Osteocyte (in vitro differentiated cells): ENCODE measurements at places on chromosomes 11 and 22.
A peak's percentile ranks its signal among the peaks of the same experiment; 100 is the strongest.

DNA sequence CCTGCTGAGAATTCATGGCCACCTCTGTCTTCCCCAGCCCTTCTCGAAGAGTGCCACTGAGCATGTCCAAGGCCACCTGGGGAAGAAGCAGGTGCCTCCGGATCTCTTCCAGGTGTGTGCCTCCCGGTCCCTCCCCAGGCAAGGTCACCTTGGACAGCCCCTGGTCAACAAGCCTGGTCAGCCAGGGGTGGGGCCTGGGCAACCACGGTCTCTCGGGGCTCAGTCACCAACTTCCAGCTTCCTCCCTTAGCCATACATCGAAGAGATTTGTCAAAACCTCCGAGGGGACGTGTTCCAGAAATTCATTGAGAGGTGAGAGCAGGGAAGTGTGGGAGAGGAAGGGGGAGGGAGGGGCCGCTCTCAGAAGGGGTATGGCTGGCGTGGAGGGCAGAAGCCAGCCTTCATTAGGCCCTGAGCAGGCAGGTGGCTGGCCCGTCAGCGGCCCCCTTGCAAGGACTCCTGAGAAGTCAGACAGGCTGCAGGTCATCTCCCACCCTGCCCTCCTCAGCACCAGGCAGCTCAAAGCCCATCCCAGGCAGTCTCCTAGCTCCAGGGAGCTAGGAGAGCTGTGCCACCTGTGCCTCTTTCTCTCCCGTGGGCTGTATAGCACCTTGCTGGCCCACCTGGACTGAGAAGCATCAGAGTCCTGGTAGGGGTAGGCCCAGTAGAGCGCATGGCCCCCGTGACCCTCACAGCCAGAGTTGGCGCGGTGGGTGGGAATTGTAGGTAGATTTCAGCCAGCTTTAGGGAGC is 9.3 kb upstream of the ANKRD13D start:
- DNase-seq = no peak

DNA sequence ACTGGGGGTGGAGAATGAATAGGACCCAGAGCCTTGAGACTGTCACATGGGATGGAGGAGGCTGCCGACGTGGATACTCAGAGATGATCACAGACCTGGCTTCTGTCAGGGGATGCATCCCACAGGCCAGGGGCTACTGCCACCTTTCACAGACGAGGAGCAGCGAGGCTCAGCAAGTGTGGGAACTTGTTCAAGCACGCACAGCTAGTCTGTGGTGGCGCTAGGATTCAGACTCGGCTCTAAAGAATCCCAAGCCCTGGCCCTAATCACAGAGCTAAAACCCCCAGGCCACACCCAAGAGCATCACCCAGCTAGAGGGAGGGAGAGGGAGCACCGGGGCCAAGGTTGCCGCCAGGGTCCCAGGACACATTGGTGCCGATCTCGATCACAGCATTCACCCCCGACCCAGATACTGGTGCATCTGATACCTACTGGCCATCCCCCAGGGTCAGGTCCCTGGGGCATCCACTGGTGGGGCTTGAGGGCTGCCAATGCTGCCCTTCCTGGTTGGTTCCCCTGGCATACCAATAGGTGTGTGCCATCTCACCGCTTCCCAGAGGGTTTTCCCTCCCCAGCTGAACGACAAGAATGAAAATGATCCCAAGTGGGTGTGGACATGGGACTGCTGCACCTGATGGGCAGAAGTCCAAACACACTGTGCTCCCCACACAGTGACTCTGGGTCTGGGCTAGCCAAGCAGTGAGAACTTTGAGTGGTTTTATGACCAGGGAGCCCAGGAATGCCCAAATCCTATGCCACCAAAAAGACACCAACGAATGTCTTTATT is 6.2 kb downstream of the CHST1 start:
- no peak for DNase-seq

DNA sequence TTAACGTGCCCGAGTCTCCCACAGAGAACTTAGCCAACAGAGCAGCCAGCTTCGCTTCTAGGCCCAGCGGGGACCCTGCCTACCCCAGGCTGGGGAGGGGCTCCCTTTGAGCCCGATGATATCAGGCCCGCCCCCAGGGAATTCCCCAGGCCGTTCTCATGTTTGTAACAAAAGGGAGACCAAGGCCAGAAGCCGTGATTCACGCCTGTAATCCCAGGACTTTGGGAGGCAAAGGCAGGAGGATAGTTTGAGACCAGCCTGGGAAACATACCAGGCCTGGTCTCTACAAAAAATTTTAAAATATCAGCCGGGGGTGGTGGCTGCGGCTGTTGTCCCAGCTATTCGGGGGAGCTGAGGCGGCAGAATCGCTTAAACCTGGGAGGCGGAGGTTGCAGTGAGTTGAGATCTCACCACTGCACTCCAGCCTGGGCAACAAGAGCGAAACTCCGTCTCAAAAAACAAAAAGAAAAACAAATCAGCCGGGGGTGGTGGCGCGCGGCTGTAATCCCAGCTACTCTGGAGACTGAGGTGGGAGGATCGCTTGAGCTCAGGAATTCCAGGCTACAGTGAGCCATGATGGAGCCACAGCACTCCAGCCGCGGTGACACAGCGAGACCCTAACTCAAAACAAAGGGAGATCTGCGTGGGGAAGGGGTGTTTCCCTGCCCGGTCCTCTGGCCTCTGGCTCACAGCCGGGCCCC is 1.7 kb downstream of the DRD4 start:
- no peak for DNase-seq

GRCh38 chr11:75429902-75430713 is 2.9 kb downstream of the KLHL35 start:
- peak; percentile 90 for DNase-seq

DNA sequence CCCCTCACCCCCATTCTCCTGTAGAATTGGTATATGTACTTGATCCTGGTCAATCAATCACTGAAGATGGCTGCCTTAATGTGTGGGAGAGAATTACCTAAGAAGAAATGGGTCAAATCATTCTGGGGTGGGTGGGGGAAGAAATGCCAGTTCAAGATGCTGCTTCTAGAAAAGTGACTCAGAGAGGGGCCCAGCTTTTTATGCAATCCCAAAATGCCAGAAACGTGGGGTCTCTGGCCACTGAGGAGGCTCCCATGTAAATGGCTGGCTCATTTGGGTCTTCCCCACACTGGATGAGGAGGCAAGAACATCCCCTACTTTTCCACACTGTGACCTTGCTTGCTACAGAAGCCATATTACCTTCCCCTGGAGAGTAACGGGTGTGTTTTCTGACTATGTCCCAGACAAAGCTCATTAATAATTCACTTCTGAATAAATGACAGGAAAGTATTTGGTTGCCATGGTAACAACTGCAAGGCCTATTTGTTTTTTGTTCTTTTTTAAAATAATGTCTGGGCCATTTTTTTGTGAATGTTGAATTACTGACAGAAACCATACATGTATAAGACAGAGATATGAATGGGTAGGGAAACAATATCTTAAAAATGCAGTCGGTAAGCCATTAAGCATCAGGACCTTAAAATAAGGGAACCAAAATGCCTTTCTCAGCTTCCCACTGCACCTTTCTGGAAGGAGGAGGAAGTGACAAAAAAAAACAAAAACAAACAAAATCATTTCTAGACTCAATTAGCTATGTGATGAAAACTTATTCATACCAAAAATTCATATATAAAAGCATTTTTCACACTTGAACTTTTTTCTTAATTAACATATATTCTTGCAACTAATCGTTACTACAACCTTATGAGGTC is 32.0 kb downstream of the SLC1A2 start:
- DNase-seq = no peak

GRCh38 chr11:1742371-1742770 is 8.0 kb downstream of the IFITM10 start:
- no peak for DNase-seq

GRCh38 chr22:36728505-36728904 is 25.0 kb upstream of the CACNG2 start:
- peak; percentile 63 for DNase-seq

- no peak for DNase-seq
Observed at GRCh38 chr11:120899720-120900119, 124.2 kb upstream of the TBCEL start.

GRCh38 chr11:63764340-63764678 is 4.3 kb downstream of the ZFTA start:
- DNase-seq = no peak

- DNase-seq = no peak
Observed at GRCh38 chr11:134392953-134393615, 19.0 kb downstream of the B3GAT1 start.

- peak; percentile 69 for DNase-seq
Observed at GRCh38 chr11:2516276-2517015, 71.6 kb downstream of the KCNQ1 start.

DNA sequence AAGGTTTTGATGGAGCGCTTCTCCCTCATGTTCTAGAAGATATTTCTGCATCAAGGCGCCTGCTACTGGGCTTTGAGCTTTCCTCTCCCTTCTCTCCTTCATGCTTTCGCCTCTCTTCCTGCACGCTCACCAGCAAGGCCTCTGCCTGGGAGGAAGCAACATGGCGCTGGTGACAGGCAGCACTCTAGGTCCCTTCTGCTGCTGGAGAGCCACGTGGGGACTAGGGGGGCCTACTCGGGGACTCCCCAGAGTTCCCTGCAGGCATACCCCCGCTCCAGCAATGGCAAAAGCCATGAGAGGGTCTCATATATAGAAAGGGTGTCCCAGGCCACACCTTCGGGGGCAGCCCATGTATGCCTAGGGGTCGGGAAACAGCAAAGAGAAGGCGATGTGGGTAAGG is 49.7 kb downstream of the GRIK4 start:
- no peak for DNase-seq

DNA sequence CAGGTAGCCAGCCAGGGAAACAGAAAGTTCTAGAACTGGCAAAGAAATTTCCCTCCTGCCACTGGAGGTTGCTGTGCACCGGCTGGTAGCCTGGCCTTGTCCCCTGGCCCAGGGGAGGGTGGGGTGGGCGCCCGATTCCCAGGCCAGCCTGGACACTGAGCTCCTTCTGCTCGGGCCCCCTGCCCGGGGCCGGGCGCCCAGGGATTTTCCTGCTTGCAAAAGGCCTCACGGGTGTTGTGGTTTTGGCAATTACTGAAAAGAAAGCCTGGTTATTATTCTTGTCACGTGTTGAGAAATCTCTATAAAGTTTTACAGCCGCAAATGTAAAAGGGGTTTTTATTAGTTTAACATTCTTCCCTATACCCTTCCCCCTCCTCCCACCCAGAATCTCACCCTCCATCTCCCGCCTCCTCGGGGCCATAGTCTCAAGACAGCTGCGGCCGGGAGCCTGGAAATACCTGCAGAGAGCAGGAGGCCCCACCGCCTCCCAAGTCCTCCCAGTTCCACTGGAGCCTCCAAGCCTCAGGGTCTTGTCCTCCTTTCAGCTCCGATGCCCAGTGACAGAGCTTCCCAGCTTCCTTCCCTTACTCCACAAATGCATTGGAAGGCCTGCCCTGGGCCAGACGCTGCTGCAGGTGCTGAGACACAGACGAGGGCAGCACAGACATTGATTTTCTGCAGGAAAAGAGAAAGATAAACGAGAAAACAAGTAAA is 1515.6 kb downstream of the TBC1D22A start:
- peak; percentile 71 for DNase-seq

GRCh38 chr11:87463486-87464102 is 425.9 kb downstream of the TMEM135 start:
- DNase-seq = no peak

GRCh38 chr11:68583041-68583446 is 101.3 kb upstream of the GAL start:
- DNase-seq = no peak

DNA sequence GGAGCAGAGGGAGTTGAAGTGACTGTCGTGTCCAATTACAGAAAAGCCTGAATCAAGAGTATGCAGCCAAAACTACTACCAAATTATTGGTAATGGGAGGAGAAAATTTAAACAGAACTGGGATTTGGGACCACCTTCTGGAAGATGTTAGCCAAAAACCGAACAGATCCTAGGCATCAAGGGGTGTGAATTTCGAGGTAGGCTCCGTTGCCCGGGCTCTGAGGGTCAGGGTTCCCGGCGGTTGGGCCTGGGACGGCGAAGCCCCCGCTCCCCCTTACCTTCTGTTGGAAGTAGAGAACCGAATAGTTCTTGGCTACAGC is 313 bp downstream of the PRCP start:
- DNase-seq = no peak

- no peak for DNase-seq
Observed at GRCh38 chr11:47587039-47587716, 700 bp downstream of the FAM180B start.

DNA sequence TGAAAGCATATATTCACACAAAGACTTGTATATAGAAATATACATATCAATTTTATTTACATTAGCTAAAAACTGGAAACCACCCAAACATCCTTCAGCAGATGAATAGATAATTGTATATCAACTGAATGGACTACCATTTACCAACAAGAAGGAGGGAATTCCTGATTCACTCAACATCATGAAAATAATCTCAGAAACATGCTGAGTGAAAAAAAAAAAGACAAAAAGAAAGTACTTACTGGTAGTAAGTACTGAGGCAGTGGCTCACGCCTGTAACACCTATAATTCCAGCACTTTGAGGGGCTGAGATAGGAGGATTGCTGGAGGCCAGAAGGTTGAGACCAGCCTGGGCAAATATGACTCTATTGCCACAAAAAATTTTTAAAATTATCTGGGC is 7.4 kb upstream of the IPO7 start:
- no peak for DNase-seq

DNA sequence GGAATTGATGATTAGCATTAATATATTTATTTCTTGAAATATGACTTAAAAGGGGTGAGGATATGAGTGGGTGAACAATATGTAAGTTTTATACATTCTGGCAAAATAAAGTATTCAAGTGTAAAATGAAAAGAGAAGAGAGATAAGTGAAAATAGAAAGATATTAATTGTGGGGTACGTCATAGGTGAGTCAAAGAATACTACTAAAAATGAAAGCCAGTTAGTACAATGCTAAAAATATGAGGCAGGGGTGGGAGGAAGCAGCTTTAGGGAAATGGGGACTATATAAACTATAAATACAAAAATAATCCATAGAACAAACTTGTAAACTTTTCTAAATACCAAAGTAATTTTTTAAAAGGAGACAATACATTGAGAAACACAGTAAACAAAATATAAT is 661.4 kb downstream of the CNTN5 start:
- no peak for DNase-seq

GRCh38 chr11:40513281-40513680 is 946.2 kb downstream of the LRRC4C start:
- DNase-seq = no peak

GRCh38 chr22:27108425-27109114 is 451.2 kb downstream of the MIAT start:
- DNase-seq = no peak

GRCh38 chr11:9103542-9104276 is 12.3 kb upstream of the SCUBE2 start:
- DNase-seq = no peak

- peak; percentile 95 for DNase-seq
Observed at GRCh38 chr11:12163181-12163941, 53.0 kb downstream of the MICAL2 start.

GRCh38 chr11:79822766-79823165 is 381.9 kb upstream of the TENM4 start:
- no peak for DNase-seq
